ENCODE measurements at places on chromosomes 11 and 22.
A peak's percentile ranks its signal among the peaks of the same experiment; 100 is the strongest.

- DNase-seq = no peak
These were observed 19.4 kb upstream of the SIK2 start for GRCh38 chr11:111582881-111583280.

DNA sequence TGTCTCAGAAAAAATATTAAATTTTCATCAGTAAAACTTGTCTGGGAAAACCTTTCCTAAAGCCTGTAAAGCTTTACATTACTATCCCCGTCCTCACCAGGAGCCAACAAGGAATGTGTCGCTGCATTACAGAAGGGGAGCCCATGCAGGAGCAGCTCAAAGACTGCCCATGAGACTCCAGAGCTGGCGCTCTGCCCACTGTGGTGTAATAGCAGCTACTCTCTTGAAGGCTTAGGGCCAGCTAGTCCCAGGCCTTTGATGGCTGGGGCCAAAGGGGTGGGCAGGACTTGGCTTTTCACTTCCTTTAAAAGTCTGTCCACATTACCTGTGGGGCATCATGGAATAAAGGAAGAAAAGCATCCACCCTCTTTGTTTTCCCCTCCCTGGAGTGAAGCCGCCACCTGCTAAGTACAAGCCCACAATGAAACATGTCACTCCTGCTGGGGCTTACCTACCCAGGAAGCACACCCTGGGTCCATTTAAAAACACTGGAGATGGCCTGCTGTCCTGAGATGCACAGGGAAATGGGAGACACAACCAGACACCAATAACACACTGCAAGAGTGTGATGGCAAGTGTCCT lies 150.7 kb downstream of the ADAMTS15 start:
- DNase-seq = peak; percentile 61

DNA sequence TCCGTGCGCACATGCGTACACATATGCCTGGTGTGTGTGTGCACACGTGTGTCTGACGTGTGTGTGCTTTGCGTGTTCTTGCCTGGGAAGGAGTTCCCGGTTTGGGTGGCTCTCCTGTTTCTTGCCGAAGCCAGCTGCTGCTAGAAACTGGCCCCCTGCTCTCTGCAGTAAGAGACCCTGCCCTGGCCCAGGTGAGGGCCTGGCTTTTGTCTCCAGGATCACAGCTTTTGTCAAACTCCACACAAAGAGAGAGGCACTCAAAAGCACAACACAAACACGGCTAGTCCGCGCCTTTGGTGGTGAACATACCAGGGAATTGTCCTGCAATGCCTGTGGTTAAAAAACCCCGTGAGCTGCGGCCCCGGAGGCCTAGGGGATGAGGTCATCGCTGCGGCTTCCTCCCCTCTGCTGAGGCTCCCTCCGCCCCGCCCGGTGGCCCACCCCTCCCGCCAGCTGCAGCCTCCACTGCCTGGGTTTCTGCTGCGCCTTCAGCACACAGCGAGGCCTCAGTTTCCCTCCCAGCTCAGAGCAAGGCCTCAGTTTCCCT lies 88.9 kb downstream of the KCNQ1 start:
- DNase-seq = peak; percentile 80

DNA sequence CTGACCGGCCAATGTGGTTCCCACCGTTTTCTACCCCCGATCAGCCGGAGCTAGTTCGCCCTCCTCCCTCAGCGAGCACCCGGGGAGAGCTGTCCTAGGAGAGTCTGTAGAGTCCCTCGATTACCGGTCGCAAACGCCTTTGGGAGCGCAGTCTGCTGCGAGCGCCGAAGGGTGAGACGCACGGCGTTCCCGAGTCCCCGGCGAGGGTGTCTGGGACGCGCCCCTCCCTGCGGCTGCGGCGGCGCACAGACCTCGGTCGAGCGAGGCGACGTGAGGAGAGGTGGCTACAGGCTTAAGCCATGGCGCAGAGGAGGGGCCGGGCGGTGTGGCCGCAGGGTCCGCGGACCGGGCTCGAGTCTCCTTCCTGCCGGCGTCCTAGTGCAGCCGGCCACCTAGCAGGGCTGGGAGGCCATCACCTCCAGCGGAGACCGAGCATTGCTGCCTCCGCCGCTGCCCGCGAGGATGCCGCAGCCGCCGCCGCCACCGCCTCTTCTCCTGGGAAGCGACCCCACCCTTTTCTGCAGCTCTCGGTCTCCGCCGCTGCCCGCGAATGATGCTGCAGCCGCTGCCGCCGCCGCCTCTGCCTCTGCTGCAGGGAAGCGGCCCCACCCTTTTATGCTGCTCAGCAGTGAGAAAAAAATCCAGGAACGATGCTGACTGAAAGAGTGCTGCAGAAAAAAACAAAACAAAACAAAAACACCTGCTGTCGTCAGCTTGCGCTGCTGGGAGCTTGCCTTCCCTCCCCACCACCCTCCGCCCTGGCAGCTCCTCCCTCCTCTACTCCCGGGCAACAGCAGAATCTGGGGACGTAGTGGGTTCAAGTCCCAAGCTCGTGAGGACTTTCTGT lies at the start of gene MAP6:
Gene MAP6 (minus strand): TSS at position 588 of the 847 bp plus-strand sequence. CDS start 669 bp downstream, outside the sequence.
- no peak for DNase-seq

DNA sequence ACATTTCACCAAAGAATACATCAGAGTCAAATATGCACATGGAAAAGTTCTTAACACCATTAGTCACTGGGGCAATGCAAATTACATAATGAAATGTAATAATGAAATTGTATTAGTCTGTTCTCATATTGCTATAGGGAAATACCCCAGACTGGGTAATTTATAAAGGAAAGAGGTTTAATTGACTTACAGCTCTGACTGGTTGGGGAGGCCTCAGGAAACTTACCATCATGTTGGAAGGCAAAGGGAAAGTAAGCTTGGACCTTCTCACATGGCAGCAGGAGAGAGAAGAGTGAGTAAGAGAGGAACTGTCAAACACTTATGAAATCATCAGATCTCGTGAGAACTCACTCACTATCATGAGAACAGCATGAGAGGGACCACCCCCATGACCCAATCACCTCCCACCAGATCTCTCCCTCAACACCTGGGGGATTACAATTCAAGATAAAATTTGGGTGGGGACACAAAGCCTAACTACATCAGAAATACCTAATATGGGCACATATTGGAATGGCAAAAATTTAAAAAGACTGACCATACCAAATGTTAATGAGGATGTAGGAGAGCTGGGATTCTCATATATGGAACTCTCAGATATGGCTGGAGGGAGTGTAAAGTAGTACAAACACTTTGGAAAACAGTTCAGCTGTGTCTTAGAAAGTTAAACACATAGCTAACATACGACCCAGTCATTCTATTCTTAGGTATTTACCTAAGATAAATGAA lies 65.1 kb upstream of the CD44 start:
- peak; percentile 51 for DNase-seq

GRCh38 chr11:13261591-13262061 lies 16.0 kb upstream of the BMAL1 start:
- DNase-seq = peak; percentile 93

DNA sequence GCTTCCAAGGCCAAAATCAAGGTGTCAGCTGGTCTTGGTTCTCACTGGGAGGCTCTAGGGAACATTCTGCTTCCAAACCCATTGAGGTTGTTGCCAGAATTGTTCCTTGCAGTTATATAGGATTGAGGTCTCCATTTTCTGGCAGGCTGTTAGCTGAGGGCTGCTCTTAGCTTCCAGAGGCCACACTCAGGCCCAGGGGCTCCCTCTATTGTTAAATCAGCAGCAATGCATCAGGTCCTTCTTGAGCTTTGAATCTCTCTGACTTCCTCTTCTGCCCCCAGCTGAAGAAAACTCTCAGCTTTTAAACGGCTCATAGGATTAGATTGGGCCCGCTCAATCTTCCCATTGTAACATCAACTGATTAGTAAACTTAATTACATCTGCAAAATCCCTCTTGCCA lies 39.3 kb upstream of the BSX start:
- peak; percentile 59 for DNase-seq

DNA sequence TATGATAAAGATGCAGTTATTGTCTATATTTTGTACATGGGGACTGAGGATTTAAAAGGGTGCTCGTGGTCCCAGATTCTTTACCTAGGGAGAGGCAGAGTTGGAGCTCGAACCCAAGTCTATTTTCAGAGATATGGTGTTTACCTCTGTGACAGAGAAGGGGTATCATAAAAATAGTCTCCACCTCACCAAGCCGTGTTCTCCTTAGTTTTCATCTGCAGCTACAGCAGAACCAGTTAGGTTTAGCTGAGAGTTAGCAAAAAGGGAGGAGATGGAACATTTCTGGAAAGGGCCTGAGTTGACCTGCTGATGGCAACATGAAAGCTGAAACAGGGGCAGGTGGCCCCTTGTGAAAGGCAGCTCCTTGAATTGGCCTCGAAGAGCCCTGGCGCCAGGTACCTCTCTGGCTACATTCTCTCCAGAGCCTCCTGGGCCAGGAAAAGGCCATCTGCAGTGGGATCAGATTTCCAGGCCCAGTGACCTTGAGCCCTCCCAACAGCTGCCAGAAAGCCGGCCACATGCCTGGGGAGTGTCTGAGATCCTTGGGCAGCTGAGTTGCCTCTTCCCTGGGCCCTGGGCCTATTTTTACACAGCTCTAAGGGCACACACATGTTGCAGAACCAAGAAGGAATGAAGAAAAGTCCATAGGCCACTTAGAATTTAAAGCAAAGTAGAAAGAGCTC lies 136.6 kb downstream of the NAV2 start:
- DNase-seq = peak; percentile 25

GRCh38 chr11:104652996-104653395 lies 245.3 kb downstream of the CASP12 start:
- no peak for DNase-seq

- no peak for DNase-seq
These were observed 60.1 kb downstream of the TRPC6 start for GRCh38 chr11:101523634-101524260.

- DNase-seq = no peak
These were observed 135.1 kb upstream of the TTC12 start for GRCh38 chr11:113179181-113179704.

GRCh38 chr11:102147015-102147414 lies 36.8 kb downstream of the YAP1 start:
- no peak for DNase-seq

DNA sequence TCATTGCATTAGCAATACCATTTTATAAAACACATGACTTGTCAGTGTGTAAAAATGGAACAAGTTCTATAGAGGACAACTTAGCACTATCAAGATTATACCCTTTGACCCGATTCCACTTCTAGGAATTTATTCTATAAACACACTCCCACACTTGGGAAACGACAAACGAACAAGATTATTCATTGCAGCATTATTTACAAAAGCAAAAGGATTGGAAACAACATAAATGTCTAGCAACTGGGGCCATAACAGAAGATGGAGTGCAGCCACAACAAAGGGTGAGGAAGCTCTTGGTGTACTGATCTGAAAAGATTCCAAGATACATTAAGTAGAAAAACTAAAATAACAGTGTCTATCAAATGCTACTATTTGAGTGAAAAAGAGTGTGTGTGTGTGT lies 2.3 kb upstream of the IRAG1 start:
- no peak for DNase-seq

- no peak for DNase-seq
These were observed 34.0 kb downstream of the IFT27 start for GRCh38 chr22:36741968-36742367.

DNA sequence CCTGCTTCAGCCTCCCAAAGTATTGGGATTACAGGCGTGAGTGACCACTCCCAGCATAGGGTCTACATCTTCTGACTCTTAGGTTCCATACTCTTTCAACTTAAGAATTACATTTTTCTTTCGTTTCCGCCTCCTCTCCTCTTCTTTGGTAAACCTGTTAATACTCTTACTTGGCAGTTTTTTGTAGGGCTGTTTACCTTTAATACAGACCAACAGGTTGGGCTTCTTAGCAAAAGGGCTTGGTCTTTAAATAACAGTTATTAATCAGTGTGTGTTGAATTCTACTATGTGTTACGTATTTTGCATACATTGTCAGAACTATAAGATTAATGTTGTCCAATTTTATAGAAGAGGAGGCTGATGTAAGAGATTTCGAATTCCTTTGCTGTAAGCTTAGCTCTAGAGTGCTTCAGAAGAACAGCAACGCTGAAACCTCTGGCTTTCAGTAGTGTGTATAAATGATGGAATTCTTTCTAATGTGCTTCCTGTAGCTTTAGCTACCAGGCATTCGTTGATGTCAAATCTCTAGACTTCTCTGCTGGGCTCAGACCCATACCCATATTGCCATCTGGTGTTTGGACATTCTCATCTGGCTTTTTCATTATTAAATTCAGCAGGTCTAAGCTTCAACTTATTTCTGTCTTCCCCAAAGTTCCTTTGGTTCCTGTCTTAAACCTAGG lies 3.1 kb downstream of the FDX1 start:
- DNase-seq = no peak

DNA sequence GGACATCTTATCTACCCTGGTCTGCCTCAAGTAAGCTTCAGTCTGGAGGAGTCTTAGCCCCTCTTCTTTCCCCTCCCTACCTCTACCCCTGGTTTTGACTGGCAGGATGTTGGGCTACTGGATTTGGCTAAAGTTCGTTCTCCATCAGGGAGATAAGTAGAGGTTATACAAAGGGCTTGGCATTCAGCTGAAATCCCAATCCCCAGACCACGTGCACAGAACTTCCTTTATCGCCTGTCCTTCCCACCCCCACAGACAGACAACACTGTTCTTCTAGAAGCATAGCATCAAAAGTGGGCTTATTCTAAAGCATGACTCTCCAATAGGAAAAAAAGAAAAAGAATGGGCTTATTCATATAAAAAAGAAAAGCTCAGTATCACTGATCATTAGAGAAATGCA lies 7.8 kb downstream of the PRG3 start:
- DNase-seq = no peak

DNA sequence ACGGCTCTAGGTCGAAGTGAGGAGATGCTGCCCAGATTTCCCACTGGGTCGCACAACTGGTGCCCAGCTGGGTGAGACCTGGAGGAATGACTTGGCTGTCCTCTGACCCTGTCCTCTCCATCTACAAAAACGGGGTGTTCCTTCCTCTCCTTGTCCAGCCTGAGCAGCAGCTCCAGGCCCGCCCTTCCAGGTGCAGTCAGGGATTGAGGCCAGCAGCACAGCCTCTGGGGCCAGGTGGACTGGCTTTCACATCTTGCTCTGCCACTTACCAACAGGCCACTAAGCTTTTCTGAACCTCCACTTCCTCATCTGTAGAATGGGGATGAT lies 91.7 kb upstream of the LMO1 start:
- no peak for DNase-seq

- no peak for DNase-seq
These were observed 12.4 kb upstream of the SCARF2 start for GRCh38 chr22:20449819-20450550.

- peak; percentile 44 for DNase-seq
These were observed 2.0 kb upstream of the KDELR3 start for GRCh38 chr22:38465673-38466490.

DNA sequence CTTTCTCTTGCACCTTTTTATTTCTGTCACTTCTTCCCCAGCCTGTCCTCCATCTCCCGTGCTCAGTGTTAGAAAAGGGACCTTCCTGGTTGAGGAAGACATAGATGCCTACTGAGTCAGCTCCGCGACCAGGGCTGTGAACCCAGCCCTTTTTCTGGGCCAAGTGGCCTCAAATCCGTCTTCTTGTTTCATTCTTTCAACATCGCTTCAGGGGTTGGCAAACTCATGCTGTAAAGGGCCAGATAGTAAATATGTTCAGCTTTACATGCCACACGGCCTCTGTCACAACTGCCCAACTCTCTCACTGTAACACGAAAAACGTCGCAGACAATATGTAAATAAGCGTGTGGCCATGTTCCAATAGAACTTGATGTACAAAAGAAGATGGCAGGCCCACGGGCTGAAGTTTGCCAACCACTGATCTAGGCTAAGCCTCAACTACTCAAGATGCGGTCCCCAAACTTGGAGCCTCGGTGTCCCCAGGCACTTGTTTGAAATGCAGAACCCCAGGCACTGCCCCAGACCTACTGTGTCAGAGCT lies 338.4 kb downstream of the MN1 start:
- DNase-seq = no peak

GRCh38 chr11:35338921-35339320 lies 80.4 kb downstream of the SLC1A2 start:
- peak; percentile 28 for DNase-seq
